ENCODE measurements at places on chromosomes 2 and 18.

- DNase-seq, result no peak
Observed at GRCh38 chr2:118667348-118667747, 180.1 kb downstream of the EN1 start.

- DNase-seq, result no peak
Observed at GRCh38 chr2:233209533-233210171, 41.8 kb upstream of the ATG16L1 start.

DNA sequence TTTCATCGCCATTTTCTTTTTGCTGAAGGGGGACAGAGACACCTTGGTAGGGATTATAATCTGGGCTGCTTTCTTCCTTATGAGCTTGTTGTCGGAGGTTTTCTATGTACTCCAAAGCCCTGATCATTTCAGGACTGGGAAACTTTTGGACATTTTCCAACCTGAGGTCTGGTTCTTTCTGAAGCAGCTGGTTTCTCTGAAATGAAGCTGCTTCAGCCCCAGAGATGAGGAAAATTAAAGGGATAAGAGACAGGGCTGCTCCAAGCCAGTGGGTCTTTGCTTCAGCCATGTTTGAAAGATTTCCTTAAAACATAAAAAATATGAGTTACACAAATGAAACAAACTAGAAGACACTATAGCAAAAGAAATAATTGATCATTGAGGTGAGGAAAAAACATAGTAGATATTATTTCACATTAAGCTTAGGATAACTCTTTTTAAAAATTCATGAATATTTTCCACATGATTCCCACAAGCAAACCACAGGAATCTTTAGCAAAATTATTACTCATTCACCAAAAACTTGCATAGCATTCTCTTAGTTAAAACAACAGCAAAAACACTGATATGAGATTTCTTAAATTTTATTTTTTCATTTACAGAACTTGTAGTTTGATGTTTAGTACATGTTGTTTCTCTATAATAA is 3.0 kb downstream of the SCG2 start:
- no peak for DNase-seq

DNA sequence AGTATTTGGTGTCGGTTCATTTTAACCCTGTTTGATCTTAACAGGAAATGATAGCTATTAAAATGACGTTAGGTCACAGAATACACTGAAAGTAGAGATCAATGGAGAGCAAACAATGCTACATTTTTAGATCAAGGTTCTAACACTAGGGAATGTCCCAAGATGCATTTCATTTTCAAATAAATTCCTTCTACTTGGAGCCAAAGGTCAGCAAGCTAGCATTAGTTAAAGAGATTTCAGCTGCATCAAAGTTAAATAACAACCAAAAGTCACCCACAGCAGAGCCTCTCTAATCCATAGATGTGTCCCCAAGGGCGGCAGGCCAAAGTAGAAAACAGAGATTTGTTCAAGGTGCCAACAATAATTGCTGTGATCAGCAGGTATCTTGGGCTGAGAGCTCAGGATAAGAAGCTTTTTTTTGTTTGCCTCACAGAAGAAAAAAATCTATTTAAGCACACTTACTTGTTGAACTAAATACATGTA is 1233.6 kb upstream of the TMEFF2 start:
- DNase-seq, result no peak

- no peak for DNase-seq
Observed at GRCh38 chr2:88144914-88145497, 17.1 kb upstream of the FABP1 start.

DNA sequence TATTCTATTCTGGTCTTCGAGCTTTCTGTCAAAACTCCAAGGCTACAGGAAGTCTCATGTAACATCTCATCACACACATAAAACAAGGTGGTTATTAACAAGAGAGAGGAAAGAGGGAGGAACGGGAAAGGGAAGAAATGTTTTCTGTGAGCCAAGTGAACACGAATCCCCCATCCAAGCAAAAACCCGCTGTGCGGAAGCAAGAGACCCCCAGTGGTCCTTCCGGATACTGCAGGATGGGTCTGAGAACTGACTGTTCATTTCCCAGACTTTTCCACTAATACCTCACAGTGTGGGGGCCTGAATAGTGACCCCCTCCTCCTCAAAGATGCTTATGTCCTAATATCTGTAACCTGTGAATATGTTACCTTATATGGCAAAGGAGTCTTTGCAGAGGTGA is 19.0 kb upstream of the DIPK1C start:
- DNase-seq, result no peak

DNA sequence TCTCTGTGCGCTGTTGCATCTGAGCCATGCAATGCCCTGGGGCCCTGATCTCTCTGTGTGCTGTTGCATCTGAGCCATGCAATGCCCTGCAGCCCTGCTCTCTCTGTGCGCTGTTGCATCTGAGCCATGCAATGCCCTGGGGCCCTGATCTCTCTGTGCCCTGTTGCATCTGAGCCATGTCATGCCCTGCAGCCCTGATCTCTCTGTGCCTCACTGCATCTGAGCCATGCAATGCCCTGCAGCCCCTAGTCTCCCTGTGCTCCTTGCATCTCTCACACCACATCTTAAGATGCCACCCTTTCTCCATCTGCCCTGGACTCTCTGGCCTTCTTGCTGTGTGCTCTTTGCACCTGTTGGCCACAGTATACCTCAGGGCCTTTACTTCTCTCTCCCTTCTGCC is 56.2 kb downstream of the SOX11 start:
- no peak for DNase-seq

- no peak for DNase-seq
Observed at GRCh38 chr2:117360586-117360985, 453.9 kb upstream of the DDX18 start.

Data from activated naive CD4-positive, alpha-beta T cell treated with Interleukin-2 at 50 U/mL for 16 hours (primary cell).